ENCODE measurements at places on chromosomes 4 and X.

DNA sequence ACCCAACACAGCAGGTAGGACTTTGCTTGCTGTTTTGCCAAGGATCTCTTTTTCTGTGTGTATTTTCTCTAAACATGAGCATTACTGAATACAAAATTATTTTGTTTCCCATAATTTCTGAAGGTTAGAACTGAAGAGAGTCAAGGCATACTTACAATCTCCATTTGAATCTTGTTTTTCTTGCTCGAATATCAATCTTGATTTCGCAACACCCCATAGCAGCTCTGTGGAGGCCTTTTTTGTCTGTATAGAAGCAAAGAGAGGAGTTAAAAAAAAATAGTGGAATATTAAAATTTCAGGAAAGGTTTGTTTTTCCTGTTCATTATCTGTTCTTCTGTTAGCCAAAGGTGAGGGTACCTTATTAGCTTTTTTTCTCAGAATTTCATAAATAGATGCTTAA is 92.9 kb downstream of the TNIP2 start:
- DNase-seq, result no peak

DNA sequence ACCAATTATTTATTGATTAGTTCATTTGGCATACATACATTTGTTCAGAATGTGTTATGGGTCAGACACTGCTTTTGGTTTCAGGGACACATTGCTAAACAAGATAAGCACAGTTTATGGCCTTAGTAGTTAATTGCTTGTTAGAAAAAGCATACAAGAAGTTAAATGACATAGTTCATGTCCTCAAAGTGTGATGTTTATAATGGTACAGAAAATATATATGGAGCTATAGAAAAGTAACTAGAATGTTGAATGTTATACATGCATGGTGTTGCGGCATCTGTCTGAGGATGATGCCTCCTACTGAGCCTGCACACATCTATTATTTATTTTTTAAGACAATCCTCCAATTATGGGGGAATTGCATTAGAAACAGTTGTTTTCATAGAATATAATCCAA is 1476.3 kb upstream of the PCDH7 start:
- DNase-seq, result no peak

DNA sequence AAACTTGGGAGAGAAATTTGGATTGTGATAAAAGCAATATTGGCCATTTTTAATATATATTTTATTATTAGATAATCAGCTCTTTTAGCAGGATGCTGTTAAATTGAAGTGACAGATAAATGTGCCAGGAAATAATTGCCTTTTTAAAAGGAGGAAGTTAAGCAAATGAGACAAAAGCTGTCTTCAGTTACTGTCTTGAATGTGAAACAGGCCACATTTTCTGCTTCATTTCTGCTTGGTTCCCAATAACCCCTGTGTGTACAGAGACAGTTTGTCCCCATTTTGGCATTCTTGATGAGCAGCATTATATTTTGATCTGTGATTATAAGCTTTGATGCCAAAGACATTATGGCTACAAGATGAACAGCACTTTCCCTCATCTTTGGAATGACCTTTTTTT is 953 bp downstream of the EPGN start:
- no peak for DNase-seq

DNA sequence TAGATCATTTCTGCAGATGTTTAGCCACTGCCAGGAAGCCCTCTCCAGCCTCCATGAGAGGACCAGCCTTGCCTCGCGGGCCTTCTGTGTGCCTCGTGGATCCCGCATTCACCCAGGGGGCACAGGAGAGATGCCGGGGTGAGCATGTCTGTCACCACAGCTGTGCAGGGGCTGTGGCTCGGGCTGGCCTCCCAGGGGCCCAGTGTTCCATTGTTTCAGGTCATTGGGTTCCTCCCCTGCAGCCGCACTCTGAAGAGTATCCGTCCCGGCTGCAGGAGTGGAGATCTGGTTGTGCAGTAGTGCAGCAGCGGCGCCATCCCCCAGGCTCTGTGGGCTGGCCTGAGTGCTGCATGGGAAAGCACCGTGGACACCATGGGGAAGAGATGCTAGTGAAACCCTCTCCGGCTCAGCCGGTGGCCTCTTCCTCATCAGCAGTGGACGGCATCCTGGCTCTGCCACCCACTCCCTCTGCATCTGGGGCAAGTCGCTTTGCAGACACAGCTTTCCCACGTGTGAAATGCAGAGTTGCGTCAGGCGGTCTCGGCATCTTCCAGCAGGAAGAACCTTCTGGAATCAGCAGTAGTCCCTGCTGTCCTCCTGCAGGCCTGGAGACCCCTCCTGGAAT is 29.1 kb downstream of the TBC1D14 start:
- DNase-seq, result no peak

DNA sequence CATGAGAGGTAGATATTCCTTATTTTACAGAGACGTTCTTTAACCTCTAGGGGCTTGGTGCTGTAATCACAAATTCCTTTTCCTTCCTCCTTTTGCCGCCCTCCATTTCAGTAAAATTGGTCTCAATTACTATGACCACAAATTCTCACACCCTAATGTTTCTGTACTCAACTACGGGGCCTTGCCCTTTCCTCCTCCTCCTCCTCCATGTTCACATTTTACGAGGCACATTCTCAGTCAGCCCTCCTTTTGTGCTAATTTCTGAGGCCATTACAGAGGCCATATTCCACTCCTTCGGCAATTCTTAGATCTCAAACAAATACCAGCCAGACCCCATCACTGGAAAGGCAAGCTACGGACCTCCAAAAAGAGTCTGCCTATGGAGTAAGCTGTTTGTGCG is 92.1 kb downstream of the SH3KBP1 start:
- no peak for DNase-seq
